Osteoblast (primary cell): ENCODE measurements at places on chromosomes 11 and 22. TPM values are rescaled to one million over a fixed set of nuclear protein-coding genes. Genes with fewer than 3 reads are reported as not detected.

DNA sequence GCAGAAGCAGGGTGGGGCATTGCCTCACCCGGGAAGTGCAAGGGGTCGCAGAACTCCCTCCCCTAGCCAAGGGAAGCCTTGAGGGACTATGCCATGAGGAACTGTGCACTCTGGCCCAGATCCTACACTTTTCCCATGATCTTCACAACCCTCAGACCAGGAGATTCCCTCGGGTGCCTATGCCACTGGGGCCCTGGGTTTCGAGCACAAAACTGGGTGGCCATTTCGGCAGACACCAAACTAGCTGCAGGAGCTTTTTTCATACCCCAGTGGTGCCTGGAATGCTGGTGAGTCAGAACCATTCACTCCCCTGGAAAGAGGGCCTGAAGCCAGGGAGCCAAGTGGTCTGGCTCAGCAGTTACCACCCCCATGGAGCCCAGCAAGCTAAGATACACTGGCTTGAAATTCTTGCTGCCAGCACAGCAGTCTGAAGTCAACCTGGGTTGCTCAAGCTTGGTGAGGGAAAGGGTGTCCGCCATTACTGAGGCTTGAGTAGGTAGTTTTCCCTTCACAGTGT, 573.7 kb upstream of the ANO3 start:
- H3K4me1 ChIP-seq, result no peaks in the 10 kb centered on the region
- no peak overlapping the region for H3K27ac ChIP-seq
- no peak overlapping the region for H3K4me3 ChIP-seq
- H3K36me3 ChIP-seq, result no peaks in the 10 kb centered on the region
- DNase-seq, result no peak
- no peaks in the 10 kb centered on the region for H3K27me3 ChIP-seq

DNA sequence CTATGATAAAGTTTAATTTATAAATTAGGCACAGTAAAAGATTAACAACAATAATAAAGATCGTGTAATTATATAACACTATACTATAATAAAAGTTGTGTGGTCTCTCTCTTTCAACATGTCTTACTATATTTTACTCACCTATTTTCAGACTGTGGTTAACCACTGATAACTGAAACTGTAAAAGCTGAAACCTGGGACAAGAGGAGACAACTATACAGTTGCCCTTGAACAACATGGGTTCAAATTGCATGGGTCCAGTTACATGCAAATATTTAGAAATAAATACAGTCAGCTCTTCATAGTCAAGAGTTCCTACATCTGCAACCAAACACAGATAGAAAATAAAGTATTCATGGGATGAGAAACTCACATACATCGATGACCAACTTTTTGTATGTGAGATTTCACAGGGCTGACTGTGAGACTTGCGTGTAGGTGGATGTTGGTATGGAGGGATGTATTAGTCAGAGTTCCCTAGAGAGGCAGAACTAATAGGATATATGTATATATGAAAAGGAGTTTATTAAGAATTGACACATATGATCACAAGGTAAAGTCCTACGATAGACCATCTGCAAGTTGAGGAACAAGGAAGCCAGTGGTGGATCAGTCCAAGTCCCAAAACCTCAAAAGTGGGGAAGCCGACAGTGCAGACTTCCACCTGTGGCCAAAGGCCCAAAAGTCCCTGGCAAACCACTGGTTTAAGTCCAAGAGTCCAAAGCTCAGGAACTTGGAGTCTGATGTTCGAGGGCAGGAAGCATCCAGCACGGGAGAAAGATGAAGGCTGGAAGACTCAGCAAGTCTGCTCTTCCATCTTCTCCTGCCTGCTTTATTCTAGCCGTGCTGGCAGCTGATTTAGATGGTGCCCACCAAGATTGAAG, 359.5 kb downstream of the INSC start:
- no peaks in the 10 kb centered on the region for H3K4me1 ChIP-seq
- H3K36me3 ChIP-seq, result no peaks in the 10 kb centered on the region
- H3K27me3 ChIP-seq, result no peaks in the 10 kb centered on the region
- no peak overlapping the region for H3K4me3 ChIP-seq
- no peak overlapping the region for H3K27ac ChIP-seq

The ACTN3 gene
- total RNA-seq, result under 0.01 TPM in 1 of 2 replicates, not detected in the other

The OR51B5 gene
- total RNA-seq, result not detected in 2 replicates

DNA sequence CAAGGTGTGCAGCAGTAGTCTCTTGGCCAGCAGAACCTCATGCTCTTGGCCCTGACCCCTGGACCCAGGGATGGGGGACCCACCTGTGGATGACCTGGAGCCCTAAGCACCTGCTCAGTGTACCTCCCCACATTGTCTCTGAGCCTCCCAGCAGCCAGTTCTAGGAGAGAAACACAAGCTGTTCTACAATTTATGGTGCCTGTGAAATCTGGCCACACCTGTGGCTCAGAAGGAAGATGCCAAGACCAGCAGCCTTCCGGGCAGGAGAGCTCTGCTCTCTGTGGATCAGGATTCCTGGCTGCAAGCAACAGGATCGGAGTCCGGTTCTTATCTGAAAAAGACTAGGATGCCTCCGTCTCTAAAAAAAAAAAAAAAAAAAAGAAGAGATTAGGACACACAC, 103.6 kb upstream of the ANO1 start:
- H3K27ac ChIP-seq, result no peak overlapping the region
- H3K4me1 ChIP-seq, result no peaks in the 10 kb centered on the region
- H3K4me3 ChIP-seq, result no peak overlapping the region
- peaks cover 31% of the 10 kb centered on the region for H3K27me3 ChIP-seq
